Cerebellar cortex (tissue), 1 donor: ENCODE measurements at places on chromosomes 11 and 22.

DNA sequence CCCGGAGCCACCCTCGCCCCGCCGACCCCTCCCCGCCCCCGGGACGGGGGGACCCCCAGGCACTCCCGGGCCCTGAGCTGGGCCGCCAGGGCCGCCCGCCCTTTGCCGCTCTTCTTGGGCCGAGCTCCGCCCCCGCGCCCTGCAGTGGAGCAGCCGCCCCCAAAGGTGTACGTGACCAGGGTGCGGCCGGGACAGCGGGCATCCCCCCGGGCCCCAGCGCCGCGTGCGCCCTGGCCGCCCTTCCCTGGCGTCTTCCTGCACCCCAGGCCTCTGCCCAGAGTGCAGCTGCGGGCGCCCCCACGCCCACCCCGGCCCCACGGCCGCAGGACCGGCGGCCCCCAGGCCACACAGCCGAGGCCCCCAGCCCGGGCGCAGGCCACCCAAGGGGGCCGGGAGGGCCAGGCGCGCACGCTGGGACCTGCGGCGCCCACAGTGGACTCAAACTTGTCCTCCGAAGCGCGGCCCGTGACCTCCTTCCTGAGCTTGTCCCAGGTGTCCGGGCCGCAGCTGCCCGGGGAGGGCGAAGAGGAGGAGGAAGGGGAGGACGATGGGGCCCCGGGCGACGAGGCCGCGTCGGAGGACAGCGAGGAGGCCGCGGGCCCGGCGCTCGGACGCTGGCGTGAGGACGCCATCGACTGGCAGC is 7.4 kb downstream of the B4GALNT4 start:
- no peak for DNase-seq

GRCh38 chr11:115008799-115009198 is 330.5 kb downstream of the NXPE2 start:
- no peak for DNase-seq

DNA sequence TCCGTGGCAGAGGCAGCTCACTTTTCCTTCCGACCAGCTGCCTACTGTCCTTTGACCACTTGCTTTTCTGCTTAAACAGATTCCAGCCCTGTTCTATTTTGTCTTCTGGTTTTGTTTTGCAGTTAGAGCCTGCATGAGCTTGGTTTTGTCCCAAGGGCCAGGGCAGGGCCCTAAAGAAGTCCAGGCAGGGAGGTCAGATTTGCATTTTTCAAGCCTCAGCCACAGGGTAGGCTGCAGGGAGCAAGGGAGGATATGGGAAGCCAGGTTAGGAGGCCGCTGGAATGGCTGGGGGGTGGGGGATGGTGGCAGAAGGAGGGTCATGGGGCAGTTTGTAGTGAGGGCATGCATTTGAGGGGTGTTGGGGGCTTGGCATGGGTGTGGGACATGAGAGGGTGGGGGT is 23.1 kb downstream of the FADD start:
- DNase-seq = no peak

DNA sequence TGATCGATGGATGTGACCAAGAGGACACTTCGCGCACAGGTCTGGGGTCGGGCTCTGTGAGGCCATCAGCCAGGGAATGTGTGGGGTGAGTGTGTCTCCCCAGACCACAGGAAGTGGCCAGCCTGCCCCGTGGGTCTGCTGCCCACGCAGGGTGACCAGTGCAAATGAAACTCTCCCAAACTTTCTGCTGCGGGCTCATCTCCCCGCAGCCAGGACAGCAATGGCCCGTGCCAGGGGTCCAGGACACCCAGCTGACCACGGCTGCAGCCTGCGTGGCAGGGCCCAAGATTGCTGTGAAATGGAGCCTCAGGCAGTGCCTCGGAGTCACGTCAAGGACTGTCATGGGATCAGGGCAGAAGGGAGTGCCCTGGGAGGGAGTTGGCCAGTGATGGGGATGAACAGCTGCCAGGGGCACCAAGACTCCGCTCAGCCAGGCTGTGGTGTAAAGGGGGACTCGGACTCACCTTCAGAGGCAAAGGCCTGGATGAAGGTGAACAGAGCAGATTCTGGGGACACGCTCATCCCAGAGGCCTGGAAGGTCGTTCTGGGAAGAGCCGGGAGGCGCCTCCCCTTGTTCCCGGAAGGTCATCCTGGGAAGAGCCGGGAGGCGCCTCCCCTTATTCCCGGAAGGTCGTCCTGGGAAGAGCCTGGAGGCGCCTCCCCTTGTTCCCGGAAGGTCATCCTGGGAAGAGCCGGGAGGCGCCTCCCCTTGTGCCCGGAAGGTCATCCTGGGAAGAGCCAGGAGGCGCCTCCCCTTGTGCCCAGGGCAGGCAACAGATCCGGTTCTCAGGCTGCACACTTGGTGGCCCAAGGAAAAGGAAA is 252.6 kb downstream of the BRD1 start:
- no peak for DNase-seq

DNA sequence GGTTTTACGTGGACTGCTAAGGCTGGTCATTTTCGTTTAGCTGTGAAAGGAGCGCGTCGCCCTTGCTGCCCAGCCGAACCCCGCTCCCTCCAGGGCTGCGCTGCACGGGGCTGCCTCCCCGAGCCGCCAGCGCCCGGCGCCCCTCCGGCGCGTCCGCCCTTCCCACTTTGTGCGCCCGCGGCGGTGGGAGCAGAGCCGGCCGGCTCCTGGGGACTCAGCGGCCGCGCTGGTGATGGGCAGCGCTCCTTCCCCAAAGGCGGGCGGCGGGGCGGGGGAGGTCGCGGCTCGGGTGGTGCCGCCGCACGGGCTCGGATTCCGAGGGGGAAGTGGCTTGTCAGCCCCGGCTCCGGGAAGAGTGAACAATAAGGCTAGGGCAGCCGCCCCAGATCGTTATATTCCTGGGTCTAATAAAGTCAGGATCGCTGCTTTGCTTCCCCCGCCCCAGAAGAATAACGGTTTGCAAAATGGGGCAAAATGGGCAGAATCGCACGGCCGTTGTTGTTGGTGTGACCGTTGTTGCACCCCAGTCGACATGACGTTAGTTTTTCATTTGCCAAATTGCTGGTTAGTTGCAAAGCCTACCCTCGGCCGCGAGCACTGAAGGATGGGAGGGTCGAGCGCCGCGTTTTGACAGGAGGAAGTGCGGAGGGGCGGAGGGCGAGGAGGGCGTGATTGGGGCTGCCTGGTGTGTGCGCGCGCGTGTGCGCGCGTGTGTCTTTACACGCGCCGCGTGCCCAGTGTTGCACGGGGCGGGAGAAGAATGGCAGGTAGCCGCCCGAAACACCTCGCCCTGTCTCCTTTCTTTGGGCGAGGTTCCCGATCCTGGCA is 745 bp downstream of the NCAM1 start:
- peak; percentile 52 for DNase-seq

GRCh38 chr11:131428853-131429252 is 58.4 kb downstream of the NTM start:
- no peak for DNase-seq

DNA sequence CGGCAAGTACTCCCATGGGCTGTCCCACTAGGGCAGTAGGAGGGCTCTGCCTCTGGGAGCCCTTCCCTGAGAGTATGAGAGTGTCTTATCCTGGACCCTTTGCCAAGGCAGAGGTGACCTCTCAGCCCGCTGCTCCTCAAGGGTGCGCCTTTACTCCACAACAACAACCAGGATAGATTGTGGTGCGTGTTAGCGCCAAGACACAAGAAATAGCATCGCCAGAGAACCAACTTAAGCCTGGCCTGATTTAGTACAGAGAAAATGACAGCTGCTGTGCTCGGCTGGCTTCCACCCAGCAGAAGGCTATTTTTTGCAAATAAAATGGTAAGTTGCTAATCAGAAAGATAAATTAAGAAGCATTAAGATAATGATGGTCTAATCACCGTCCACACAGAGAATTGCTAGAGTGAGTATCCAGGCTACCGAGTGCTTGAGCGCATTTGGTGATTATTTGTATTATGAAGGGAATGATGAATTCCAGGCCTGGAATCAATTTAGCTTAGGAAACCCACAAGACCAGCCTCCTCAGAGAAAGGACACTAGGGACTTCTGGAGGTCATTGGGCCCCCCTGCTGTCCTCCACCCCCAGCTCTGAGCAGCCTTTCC is 119.8 kb downstream of the PKNOX2 start:
- no peak for DNase-seq

DNA sequence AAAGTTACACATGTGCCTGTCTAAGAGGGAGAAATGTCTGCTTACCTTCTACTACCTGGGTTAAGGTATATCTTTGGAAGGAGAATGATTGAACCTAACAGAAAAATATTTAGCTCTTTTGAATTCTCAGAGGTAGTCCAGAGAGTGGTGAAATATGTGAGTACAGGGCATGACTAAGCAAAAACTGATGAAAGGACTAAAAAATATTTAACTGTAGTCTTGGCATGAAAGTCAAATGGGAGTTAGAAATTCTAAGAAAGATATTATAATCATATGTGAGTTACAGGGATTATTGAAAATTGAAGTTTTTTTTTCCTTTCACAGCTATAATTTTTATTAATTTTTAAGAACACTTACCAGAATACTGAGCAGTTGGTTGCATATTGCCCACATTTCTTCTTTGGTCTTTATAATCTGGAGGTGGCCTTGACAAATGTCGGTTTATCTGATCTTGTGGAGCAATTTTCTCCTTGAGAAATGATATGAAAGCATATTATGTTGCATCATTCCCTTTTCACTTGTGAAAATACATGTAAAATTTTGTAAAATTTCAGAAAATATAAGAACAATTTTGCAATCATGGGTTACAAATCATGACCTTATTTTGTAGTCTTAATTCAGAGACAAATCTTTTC is 61.4 kb upstream of the MTMR2 start:
- no peak for DNase-seq

DNA sequence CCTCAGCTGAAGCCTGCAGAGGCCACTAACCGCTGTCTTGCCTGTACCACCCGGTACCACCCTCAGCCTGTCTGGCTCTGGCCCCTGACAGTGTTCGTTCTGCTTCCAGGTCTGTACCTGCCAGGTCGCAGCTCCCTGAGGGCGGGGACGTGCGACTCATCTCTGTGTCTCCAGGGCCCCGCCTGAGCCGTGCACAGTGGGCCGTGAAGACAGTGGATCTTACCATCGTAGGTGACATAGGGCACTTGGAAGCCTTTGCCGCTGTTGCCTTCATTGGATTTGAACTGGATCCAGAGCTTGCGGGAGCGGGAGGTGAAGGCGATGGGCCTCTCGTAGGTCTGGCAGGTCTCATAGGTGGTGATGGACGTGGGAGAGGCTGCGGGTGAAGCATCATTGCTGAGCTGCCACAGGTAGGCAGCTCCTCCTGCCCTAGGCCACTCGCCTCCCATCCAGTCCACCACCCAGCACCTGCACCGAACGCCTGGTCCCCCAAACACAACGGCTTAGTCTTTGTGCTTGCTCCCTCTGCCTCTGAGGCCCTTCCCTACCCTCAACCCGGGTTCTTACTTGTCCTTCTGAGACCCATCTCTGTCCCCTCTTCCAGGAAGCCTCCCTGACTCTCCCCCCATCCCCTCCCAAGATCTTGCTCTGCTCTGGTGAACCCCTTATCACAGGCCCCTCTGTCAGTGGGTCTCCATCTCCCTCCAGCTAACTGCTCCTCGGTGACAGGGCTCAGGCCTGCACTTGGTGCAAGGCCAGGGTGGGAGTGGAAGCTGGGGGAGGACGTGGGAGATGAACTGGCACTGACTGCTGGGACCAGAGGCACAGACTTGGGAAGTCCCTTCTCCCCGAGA is 21.1 kb upstream of the TTLL12 start:
- no peak for DNase-seq

DNA sequence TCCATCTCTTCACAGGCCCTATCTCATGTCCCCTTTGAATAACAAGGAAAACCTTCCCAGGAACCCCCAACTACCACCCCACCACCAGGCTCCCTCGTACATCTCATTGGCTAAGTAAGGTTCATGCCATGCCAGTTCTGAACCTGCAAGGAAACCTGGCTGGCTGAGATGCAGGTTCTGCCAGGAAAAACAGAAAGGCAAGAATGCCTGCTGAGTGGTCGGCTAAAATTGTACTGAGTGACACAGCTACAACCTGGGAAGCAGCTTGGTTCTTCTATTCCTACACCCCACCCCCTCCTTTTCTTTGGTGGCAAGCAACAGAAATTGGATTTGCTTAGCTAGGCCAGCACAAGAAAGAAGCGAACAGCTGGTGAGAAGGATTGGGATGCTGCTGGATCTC is 36.1 kb upstream of the TSPAN18 start:
- DNase-seq = peak; percentile 77

GRCh38 chr11:123362941-123363340 is 67.1 kb upstream of the GRAMD1B start:
- peak; percentile 89 for DNase-seq

DNA sequence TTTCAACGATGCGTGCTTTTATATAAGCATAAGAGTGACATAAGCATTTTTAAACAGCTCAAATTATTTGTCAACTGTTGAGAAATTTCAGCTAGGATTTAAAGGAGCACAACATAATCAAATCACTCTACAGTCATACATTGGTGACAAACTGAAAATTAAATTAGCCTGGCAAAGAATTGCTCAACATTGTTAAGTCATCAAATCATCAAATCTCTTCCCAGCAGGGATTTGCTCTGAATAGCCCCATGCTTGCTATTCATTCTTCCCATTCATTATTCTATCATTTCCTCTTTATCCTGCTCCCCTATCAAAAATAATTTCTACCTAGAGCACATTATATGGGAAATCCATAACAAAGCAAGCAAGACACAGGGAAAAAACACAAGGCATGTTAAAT is 198.7 kb upstream of the LUZP2 start:
- no peak for DNase-seq

DNA sequence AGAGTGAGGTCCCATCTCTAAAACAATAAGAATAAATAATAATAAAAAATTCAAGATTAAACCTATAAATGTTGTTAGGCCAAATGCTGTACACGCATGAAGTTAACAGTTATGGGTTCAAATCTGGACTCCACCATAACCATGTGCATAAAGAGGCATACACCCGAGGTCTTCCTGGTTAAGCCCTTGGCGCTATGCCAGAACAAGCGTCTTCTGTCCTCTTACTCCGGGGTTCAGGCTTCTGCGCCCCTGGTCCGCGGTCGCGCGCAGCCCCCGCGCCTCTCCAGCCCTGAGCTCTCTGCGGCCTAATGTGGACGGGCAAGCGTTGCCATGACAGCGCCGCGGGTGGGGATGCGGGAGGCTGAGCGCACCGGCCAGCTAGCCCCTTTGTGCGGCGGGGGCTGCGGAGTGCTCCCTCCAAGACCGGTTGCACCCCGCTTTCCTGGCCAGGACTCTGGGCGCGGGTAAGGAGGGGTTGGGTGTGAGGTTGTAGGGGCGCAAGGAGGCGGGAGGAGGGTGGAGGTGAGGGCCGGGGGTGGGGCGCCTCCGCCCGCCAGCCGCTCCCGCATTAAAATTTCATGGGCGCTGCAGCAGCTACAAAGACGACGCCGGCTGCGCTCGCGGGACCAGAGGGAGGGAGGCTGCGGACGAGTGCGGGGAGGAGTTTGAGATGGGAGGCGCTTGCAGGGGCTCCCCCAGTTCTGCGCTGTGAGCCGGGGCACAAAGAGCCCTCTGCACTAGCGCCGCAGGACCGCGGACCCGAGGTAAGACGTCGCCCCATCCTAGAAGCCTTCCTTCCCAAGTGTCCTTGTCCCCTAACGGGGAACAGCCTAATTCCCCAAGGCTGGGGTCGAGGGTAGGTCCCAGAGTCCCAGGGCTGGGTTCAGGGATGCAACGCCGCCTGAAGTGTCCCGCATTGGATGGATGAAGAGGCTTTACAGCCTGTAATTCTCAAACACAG is at the start of gene MIAT:
TSS of gene MIAT (plus strand) at position 698 of the 961 bp plus-strand sequence.
- DNase-seq = peak; percentile 11

- DNase-seq = peak; percentile 62
These were observed 19.1 kb downstream of the INCENP start for GRCh38 chr11:62142921-62143320.

GRCh38 chr11:61579676-61580270 is 1.1 kb downstream of the SYT7 start:
- no peak for DNase-seq

GRCh38 chr11:69239641-69240040 is 54.3 kb upstream of the MYEOV start:
- DNase-seq = no peak
